ENCODE measurements at places on chromosomes 1 and 21.
A peak's percentile ranks its signal among the peaks of the same experiment; 100 is the strongest.

DNA sequence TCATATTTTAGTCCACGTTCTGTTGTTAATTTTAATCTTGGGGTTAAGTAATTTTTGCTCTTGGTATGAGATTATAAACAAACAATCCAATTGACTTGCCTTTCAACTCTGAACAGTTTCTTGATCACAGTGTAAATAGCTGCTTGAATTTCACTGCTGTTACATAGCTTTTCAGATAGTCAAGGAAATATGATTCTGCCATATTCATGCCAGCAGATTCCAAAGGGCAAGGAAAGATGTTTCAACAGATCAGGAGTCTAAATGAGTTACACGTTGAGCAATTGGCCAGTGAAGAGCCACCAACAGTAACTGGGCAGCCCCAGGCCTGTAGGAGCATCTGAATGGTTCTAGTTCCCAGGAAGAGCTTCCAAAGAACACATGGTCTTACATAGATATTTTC is 93.6 kb downstream of the LEPR start:
- DNase-seq: no peak

DNA sequence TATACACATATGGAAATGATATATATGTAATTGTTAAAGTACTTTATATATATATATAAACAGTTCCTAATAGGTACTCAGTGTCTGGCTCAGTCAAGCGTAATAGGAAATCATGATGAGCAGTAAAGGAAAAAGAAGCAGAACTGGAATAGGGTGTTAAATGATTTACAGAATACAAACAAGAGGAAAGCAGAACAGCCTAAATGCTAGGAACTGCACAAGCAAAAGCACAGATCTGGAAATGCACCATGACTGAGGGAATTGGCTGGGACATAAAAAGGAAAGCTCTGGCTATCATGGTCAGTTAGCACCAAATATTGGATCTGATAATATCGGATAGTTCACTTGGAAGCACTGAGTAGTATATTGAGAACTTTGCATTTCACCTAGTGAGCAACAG is 51.8 kb downstream of the SLC44A5 start:
- DNase-seq: no peak

- no peak for DNase-seq
Measured at GRCh38 chr1:167065471-167065870, 24.7 kb downstream of the GPA33 start.

GRCh38 chr1:111739925-111740765 is 950 bp upstream of the INKA2 start:
- DNase-seq: peak; percentile 20

GRCh38 chr1:91948501-91949355 is 473 bp upstream of the BRDT start:
- peak; percentile 58 for DNase-seq

DNA sequence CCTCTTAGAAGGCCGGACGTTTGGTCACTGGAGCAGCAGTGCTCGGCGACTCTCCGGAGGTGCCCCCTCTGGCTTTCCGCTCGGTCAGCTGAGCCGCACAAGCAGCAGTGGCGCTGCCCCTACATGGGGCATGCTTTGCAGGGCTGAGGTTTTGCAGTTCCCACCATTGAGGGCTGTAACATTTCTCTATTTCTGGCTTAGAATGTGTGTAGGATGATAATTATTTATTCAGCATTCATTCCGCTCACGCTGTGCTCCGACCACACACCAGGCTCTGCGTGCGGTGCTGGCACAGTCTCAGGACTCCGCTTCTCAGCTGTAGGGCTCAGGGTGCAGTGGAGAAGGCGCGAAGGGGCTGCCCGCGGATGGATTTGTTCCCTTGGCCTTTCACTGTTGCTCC is 119.5 kb downstream of the PCBP3 start:
- no peak for DNase-seq

DNA sequence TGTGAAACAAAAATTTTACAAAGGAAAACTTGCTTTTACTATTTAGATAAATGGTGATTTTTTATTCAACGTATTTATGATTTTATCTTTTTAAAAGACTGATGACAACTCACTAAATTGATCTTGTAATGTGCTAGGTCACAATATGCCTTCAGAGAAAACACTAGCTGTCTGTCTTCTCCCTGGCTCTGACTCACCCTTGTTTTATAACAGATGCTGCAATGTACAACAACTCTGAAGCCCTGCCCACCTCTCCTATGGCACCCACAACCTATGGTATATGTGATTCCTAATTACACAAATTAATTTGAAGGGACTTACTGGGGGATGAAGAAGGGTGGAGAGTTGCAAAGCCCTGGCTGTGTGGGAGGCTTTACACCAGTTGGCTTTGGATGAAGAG is 24.7 kb upstream of the HSD17B7 start:
- DNase-seq: no peak

DNA sequence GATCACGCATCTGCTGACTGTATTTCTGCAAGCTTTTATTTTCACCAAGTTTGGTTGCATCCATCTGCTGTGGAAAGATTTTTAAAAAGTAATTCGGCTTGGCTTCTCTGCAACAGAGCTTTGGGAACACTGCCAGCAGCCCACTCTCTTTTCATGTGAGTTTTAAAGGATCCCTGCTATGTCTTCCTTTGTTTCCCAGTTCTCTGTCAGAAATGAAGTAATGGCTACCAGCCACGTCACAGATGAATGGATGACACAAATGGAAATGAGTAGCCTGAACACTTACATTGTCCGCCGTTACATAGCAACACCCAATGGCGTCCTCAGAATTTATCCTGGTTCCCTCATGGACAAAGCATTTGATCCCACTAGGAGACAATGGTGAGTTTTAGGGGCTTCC is 80.6 kb upstream of the RAVER2 start:
- DNase-seq: no peak

- DNase-seq: no peak
Measured at GRCh38 chr21:20377250-20377649, 621.0 kb upstream of the NCAM2 start.

- DNase-seq: peak; percentile 64
Measured at GRCh38 chr1:192476802-192477298, 98.7 kb upstream of the RGS1 start.

GRCh38 chr1:227798078-227798802 is 17.2 kb upstream of the PRSS38 start:
- no peak for DNase-seq

- DNase-seq: no peak
Measured at GRCh38 chr1:165894591-165894990, 67.2 kb downstream of the UCK2 start.

GRCh38 chr1:229153955-229154548 is 116.9 kb upstream of the RAB4A start:
- DNase-seq: no peak

GRCh38 chr1:104402178-104402577 is 652.5 kb downstream of the AMY1C start:
- DNase-seq: no peak

- DNase-seq: no peak
Measured at GRCh38 chr1:65092691-65093090, 55.3 kb upstream of the AK4 start.

DNA sequence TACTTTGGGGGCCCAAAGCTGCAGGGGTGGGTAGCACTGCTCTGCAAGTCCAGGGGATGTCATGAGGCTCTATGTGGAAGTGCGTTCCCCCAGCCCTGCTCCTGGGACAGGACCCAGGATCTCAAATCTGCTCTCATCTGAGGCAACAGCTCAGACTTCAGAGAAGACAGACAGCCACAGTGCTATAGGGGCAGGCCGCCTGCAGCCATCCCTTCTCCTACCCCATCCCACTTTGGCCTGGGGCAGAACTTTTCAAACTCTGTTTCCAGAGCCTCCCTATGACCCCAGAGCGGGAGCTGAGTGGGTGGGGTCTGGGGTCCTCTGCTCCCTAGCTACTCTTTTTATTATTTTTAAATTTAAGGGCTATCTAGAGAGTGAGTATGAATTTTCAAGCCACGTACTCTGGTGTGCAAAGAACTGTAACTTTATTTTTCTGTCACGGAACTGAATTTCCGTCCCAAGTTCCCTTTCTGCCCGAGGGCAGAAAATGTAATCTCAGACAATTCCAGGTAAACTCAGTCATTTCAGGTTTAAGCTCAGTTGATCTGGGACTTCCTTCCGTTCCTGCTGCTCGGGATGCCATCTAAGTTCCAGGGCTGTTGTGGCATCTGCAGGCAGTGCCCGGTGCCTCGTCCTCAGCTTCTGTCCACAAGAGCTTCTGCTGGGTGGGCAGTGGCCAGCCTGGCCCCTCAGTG is 98.3 kb downstream of the ACTL8 start:
- DNase-seq: no peak

GRCh38 chr1:78369546-78369945 is 121.2 kb upstream of the PTGFR start:
- no peak for DNase-seq

- no peak for DNase-seq
Measured at GRCh38 chr1:184648856-184649201, 105.8 kb downstream of the EDEM3 start.

DNA sequence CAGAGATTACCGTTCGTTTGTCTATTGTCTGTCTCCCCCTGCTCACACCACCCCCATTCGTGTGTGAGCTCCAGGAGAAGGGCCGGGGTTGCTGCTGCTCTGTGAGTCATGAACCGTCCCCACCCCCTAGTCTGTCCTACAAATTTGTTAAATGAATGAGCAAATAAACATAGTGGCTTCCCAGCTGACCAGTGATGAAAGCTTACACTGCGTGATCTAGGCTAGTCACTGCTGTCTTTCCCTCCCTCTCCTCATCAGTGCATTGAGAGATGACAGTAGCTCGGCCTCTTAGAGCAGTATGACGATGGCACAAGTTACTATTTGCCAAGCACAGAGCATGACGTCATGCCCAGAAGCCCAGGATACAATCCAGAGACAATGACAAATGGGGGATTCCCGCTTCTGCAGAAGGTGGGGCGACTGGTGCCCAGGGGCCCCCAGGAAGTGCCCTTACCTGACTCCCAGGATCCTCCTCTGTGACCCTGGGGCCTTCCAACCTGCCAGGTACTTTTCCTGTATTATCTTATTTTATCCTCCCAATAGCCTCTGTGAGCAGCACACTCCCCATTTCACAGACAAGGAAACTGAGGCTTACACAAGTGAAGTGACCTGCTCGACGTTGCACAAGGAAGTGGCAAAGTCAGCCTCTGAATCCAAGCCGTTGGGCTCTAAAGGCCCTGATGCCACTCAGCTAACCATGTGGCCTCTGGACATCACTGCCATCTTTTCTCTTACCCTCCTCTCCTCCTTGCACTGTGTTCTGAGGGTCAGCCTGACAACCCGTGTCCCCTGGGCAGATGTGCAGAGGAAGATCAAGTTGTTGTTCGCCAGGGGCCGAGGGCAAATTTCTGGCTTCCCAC is 8.6 kb upstream of the EPHA2 start:
- DNase-seq: no peak

GRCh38 chr1:25898223-25899015 is 7.8 kb downstream of the STMN1 start:
- no peak for DNase-seq

DNA sequence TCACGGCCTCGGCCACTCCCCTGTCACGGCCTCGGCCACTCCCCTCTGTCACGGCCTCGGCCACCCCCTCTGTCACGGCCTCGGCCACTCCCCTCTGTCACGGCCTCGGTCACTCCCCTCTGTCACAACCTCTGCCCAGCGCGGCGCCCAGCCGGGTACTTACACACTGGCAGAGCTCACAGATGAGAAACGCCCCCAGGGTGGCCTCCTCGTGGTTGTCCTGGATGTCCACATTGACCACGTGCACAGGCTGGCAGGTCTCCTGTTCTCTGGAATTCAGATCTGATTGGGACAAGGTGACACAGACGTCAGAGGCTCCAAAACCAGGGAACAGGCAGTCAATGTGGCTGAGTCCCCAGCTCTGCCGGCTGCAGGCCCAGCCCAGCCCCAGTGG is 3.3 kb upstream of the TMEM240 start:
- no peak for DNase-seq

DNA sequence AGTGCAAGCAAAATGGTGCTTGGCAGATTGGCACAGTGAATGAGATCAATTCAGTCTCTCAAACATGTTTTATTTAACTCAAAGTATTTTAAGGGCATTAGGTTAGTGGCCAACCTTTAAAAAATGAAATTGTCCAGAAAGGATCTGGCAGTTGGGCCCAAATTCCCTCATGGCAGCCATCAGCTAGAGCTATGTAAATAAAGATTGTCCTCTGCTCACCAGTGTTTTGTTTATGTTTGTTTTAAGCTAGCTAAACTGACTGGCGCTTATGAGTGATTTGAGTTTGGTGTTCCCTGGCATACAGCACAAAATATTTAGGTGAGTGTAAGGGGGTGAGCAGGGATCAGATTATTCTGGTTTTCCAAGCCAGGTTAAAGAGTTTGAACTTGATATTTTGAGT is 18.1 kb downstream of the HDAC1 start:
- no peak for DNase-seq

DNA sequence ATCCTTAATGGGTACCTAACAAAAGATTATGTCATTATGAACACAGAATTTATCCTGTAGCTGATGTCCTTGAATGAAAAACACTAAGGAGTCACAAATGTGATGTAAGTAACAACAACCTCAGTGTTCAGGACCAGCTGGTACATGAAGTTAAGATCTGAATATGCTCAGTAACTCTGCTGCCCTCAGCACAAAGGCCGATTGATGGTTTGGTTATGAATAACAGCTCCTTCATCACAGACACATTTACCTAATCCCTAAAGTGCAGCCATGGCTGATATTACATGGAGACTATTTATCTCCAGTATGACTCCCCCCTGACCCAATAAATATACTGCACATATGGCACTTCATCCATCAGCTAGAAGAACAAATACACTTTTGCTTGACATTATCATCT is 75.2 kb downstream of the PLPPR5 start:
- DNase-seq: no peak

GRCh38 chr1:21192284-21192683 is 15.6 kb upstream of the EIF4G3 start:
- no peak for DNase-seq

DNA sequence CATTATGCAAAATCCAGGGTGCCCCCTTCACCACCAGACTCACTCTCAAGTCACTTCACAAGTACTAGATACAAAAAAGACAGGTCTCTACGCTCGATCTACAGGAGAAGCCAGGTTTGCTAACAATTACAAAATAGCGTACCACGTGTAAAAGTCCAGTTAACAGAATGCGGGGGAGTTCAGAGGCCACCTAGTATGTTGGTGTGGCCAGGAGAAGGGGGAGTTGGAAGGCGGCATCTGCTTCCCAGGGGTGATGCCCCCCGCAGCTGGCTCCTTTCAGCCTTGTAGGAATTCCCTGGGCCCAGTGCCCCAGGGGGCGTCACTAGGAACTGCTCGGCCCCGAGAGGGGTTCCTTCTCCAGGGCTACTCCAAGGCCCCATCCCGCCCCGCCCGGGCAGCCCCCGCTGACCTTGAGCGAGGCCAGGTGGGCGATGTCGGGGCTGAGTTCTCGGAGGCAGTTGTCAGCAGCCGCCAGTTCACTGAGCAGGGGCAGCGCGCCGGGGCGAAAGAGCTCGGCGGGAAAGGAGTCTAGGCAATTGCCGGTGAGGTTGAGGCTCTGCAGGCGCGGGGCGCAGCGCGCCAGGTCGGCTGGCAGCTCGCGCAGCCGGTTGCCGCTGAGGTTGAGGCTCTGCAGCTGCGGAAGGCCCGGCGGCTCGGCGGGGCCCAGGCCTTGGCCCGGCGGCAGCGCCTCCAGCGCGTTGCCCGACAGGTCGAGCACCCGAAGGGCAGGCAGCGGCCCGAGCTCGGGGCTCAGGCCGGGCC is 664 bp downstream of the LRRC47 start:
- DNase-seq: peak; percentile 24

Data from activated CD4-positive, alpha-beta T cell treated with anti-CD3 and anti-CD28 coated beads, Interleukin-10, Interleukin-2, amounts not matched to agents 100 ng/mL and 50 ng/mL, durations not matched to agents 16 hours and 8 hours (primary cell).